ENCODE measurements at places on chromosomes 7 and 10. TPM values are rescaled to one million over a fixed set of nuclear protein-coding genes. Genes with fewer than 3 reads are reported as not detected.
A peak's percentile ranks its signal among the peaks of the same experiment; 100 is the strongest.

DNA sequence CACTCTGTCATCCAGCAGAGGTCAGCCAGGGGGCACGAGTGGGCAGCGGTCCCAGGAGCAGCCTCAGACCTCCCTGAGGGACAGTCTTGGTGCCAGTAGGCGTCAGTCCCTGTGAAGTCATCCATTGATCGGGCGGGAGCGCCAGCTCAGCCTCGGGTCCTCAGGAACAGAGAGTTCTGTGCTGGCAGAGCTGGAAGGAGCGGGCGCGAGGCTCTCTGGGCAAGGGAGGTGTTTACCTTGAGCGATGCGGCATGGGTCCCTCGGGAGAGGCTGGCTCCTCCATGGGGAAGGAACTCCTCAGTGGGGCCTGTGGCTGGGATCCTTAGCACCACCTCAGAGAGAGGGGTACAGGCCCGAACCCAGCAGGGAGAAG, 101.1 kb upstream of the PPIF start:
- no peak for DNase-seq

- DNase-seq: no peak
These were observed 98.0 kb downstream of the GRB10 start for GRCh38 chr7:50684713-50685075.

DNA sequence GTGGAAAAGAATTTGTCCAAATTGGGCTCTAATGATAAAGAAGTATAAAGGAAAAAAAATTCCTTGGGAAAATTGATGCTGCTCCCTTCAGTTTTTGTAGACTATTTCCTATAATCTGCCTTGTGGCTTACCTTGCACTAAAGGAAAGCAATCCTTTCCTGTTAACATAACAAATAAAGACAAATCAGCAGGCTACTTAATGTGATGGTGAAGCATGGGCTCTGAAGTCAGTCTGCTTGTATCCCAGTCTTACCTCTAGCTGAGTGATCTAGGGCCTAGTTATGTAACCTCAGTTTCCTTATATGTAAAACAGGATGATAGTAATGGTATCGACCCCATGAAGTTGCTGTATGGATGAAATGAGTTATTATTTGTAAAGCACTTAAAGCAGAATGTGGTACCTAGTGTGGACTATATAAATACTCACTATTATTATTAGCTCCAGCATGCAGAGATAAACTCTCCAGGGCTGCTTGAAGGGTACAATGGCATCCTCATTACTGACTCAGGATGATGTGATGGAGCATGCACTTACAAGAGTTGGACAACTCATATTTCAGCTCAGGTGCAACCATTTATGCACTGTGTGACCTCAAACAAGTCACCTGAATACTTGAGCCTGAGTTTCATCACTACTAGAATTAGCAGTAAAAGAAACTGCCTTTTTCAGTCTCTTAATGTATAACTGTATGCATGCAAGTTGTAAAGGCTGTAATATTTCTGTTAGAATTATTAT, 156.1 kb downstream of the DKK1 start:
- no peak for DNase-seq

DNA sequence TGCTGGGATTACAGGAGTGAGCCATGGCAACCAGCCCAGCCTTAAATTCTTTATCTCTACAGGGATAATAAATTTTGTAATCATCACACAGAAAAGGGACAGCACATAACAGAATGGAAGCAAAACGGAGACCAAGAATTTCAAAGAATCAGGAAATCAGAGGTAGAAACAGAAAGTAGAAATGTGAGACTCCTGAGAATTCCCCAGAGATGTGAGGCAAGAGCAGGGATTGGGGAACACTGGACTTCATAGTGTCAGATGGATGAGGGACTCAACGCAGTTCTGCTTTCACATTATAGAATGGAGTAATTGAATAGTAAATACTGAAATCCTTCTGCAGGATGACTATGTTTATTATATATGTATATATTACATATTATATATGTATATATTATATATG, 52.5 kb upstream of the MPP7 start:
- no peak for DNase-seq

DNA sequence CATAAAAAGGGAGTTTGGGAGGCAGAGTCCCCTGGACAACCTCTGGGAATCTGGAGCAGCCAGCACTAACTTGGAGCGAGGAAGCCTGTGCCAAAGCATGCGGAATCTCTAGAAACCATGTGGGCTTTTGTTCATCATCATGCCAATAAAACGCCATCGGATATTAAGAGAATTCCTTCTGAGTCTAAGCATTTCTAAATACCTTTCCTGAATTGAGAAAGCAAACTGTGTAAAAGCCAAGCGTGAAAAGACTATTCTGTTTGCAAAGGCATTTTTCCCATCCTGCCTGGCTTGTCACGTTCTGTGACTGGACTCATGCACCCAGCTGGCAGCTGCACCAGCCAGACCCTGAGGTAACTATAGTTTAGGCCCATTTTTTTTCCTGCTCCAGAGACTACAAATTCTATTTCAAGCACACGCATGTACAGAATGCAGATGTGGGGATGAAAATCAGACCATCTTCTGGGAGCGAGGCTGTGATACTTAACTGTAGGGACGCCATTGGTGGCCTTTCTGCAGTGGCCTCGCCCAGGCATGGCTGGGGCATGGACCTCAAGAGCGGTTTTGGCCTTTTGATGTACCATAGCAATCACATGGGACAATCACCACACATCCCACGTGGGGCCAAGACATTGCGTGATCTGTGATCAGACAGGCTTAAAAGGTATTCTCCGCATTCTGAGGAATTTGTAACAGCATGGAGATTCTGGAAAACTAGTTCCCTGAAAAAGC, 218.9 kb downstream of the KIAA1217 start:
- no peak for DNase-seq

GRCh38 chr7:48638041-48638440, 286.3 kb upstream of the CDC14C start:
- no peak for DNase-seq

- peak; percentile 72 for DNase-seq
These were observed 16.5 kb downstream of the NPS start for GRCh38 chr10:127565583-127565982.

DNA sequence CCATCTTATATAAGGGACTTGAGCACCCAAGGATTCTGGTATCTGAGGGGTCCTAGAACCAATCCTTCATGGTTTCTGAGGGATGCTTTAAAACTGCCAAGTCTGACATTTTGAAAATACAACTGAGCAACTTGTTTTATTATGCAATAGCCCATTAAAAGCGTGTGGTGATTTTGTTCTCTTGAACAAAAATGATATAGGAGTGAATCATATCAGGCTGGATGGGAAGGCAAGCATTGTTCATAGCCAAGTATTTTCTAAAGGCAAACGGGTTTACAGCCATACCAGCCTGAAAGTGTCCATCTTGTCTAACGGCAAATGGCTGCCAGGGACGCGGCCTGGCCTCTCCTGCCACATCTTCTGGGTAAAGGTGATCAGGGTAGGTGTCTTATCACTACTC, 23.4 kb downstream of the RPP38 start:
- DNase-seq: no peak

DNA sequence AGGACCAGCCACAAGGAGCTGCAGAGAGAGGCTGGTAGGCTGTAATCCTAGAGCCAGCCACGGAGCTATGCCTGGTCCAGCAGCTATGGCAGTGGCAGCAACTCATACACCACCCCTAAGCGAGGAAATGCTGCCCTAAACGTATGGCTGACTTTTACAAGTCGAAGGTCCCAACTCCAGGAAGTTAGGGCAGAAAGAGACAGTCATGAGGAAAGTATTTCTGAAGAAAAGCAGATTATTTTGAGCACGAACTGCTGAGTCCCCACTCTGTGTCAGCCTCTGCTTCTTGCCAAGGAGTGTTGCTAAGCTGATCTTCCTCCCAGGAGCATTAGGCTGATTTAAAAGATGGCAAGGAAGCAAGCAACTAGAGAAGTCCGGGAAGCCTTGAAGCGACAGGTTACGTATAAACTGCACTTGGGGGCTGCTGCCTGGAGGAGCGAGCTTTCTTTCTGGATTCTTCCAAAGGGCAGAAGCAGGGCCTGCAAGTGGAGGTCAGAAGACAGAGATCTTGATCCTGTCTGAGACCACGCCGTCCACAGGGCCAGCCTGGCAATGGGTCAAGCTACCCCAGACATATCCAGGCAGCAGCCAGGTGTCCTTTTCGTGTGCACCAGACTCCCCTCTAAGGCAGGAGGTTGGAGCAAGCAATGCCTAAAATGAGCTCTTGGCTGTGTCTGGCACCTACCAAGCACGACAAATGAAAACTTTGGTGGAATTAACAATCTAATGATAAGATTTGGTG, 39.4 kb downstream of the PLXNA4 start:
- DNase-seq: no peak

The ABCC2 gene
- total RNA-seq: 0.52 TPM

The SDK1 gene
- 15.0 TPM for total RNA-seq

The NPY4R2 gene
- not detected for total RNA-seq

The PGAM2 gene
- total RNA-seq: 0.52 TPM

The NODAL gene
- total RNA-seq: not detected

The GPNMB gene
- 94.9 TPM for total RNA-seq

The KCNH2 gene
- 71.7 TPM for total RNA-seq

The SUV39H2 gene
- 2.4 TPM for total RNA-seq

The IGF2BP3 gene
- 0.45 TPM for total RNA-seq
